ENCODE measurements at places on chromosomes 3 and 15. TPM values are rescaled to one million over a fixed set of nuclear protein-coding genes. Genes with fewer than 3 reads are reported as not detected.

DNA sequence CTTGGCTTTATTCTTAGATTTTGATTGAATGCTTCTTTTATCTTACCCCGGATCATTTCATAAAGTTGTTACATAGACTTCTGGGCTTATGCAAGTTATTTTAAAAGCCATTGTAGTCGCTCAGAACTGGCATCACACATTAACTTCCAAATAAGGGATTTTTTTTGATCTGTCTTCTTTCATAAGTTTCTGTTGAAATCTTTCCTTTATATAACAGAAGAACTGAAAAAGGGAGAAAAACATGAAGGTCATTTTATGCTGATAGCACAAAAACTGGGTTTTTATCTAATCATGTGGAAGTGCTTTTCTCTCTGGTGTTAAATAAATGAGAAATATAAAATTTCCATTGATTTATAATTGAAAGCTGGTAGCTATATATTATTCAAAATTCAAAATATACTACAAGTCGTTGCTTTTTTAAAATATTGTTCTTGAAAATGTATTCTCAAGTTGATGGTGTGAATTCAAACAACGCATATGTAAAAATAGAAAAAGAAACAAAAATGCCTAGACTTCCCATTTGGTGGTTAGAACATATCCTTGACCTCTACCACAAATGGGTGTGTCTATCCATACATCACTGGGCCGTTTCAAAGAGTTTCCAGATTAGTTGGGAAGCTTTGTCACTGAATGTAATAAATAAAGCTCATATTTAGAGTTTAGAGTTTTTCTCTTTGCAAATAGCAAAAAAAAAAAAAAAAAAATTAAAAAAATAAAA is 258.3 kb upstream of the ZPLD1 start:
- DNase-seq = no peak
- H3K4me1 ChIP-seq = peaks cover 37% of the 10 kb centered on the region
- H3K27ac ChIP-seq = no peak overlapping the region
- no peak overlapping the region for H3K4me3 ChIP-seq

- H3K27ac ChIP-seq = no peak overlapping the region
- H3K4me1 ChIP-seq = no peaks in the 10 kb centered on the region
- no peak overlapping the region for H3K4me3 ChIP-seq
- no peaks in the 10 kb centered on the region for H3K36me3 ChIP-seq
Measured at GRCh38 chr3:77660718-77661117, 620.8 kb downstream of the ROBO2 start.

- H3K4me1 ChIP-seq = no peaks in the 10 kb centered on the region
- H3K27ac ChIP-seq = no peak overlapping the region
- no peak for DNase-seq
Measured at GRCh38 chr3:183922421-183922820, 37.7 kb upstream of the PARL start.

- no peak overlapping the region for H3K27ac ChIP-seq
- no peak overlapping the region for H3K4me3 ChIP-seq
- peaks cover 14% of the 10 kb centered on the region for H3K4me1 ChIP-seq
- H3K36me3 ChIP-seq = no peaks in the 10 kb centered on the region
Measured at GRCh38 chr3:179608931-179609720, 4.5 kb downstream of the NDUFB5 start.

- H3K36me3 ChIP-seq = no peaks in the 10 kb centered on the region
- DNase-seq = peak; percentile 30
- no peak overlapping the region for H3K4me3 ChIP-seq
- no peaks in the 10 kb centered on the region for H3K27me3 ChIP-seq
Measured at GRCh38 chr3:186514296-186515002, 29.7 kb downstream of the CRYGS start.

GRCh38 chr3:159763011-159763601 is 225.5 kb upstream of the IL12A start:
- peak overlapping the region; percentile 65 for H3K4me3 ChIP-seq
- DNase-seq = peak; percentile 36
- no peaks in the 10 kb centered on the region for H3K36me3 ChIP-seq
- H3K27ac ChIP-seq = peak overlapping the region; percentile 4
- H3K27me3 ChIP-seq = no peaks in the 10 kb centered on the region
- peaks cover 24% of the 10 kb centered on the region for H3K4me1 ChIP-seq

GRCh38 chr15:75059607-75060006 is 36.2 kb downstream of the PPCDC start:
- no peaks in the 10 kb centered on the region for H3K27me3 ChIP-seq
- DNase-seq = no peak
- no peaks in the 10 kb centered on the region for H3K36me3 ChIP-seq
- no peak overlapping the region for H3K27ac ChIP-seq

DNA sequence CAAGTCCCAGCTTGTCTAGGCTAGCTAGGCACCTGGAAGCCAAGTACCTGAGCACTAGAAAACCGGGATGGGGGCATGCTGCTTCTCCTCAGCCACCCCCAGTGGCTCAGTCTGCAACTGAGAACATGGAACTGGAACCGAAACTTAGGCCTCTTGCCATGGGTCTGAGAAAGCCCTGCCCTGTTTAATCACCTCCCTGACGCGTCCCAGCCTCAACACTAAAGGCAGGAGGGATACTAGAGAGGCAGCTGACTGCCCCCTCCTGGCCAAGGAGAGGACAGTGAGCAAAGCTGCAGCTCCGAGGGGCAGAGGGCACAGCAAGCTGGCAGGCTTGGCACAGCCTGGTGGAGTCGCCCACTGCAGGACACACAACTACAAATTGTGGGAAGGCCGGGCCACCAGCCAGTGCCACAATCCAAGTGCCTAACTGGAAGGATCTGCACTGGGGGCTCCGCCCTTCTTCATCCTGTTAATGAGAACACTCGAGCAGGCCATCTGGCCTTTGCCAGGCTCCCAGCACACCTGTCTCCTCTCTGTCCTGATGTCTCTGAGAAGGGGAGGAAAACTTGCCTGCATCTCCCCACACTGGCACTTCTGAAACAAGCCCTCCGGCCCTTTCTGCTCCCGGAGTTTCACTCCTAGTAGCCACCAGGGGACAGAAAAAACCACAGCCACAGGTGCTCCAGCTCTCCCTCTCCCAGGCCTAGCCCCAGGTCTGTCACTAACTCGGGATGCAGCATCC is 53.7 kb downstream of the BDH1 start:
- no peaks in the 10 kb centered on the region for H3K27me3 ChIP-seq
- DNase-seq = peak; percentile 54
- no peaks in the 10 kb centered on the region for H3K36me3 ChIP-seq
- no peak overlapping the region for H3K27ac ChIP-seq
- H3K4me3 ChIP-seq = no peak overlapping the region

DNA sequence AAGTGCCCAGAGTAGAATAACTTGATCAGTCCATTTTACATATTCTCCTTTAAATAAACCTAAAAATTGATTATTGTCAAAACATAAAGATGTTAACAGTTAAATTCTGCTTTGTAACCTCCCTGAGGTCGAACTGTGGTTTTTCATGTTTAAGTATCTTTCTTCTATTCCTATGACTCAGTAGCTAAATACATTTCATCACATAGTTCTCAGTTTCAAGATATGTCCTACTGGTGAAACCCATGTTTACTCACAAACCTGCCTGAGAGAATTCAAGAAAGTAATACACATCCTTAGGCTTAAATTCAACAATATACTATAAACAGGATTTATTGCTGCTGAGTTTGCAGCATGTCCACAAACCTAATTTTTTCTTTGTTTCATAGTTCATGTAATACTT is 692.9 kb downstream of the ZPLD1 start:
- H3K27ac ChIP-seq = no peak overlapping the region
- H3K4me1 ChIP-seq = no peaks in the 10 kb centered on the region
- H3K36me3 ChIP-seq = no peaks in the 10 kb centered on the region
- no peak for DNase-seq
- no peaks in the 10 kb centered on the region for H3K27me3 ChIP-seq

GRCh38 chr3:102161384-102162006 is 273.3 kb upstream of the ZPLD1 start:
- H3K27ac ChIP-seq = no peak overlapping the region
- no peak for DNase-seq
- no peak overlapping the region for H3K4me3 ChIP-seq
- no peaks in the 10 kb centered on the region for H3K27me3 ChIP-seq
- H3K36me3 ChIP-seq = no peaks in the 10 kb centered on the region

- H3K4me3 ChIP-seq = no peak overlapping the region
- no peak for DNase-seq
- no peak overlapping the region for H3K27ac ChIP-seq
Measured at GRCh38 chr3:178300441-178300959, 235.7 kb upstream of the KCNMB2 start.

GRCh38 chr15:36501063-36501678 is 78.3 kb upstream of the CDIN1 start:
- H3K36me3 ChIP-seq = no peaks in the 10 kb centered on the region
- H3K4me1 ChIP-seq = peaks cover 7% of the 10 kb centered on the region
- no peaks in the 10 kb centered on the region for H3K27me3 ChIP-seq
- no peak overlapping the region for H3K27ac ChIP-seq
- DNase-seq = peak; percentile 31
- H3K4me3 ChIP-seq = no peak overlapping the region

DNA sequence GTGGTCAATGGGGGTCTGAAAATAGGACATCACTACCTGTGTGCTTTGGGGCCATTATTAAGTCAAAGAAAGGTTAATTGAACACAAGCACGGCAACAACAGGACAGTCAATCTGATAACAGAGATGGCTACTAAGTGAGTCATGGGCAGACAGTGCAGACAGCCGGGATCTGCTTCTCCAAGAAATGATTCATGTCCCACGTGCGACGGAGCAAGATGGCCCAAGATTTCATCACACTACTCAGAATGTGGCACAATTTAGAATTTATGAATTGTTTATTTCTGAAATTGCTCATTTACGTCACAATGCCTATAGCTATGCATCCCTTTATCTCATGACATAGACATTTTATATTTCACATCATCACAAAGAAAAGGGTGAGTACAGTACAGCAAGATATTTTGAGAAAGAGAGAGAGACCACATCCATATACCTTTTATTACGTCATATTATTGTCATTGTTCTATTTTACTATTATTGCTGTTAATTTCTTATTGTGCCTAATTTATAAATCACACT is 770.6 kb upstream of the NR2F2 start:
- H3K27ac ChIP-seq = no peak overlapping the region
- H3K4me1 ChIP-seq = no peaks in the 10 kb centered on the region
- H3K4me3 ChIP-seq = no peak overlapping the region
- no peak for DNase-seq
- H3K27me3 ChIP-seq = no peaks in the 10 kb centered on the region

DNA sequence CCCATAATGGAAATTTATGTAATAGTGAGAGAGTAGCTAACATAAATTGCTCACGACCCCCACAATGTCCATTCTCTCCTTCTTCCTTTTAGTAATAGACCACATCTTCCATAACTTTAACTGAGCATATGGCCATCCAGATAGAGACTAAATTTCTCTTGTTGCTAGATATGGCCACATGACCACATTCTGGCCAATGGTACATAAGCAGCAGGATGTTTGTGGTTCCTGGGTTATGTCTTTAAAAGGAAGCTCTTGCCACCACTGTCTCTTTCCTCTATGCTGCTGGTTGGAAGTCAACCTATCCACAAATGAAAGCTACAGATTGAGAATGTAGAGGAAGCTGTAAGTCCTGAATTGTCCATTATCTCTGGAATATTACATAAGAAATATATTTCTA is 59.7 kb upstream of the NPHP3 start:
- DNase-seq = no peak
- no peaks in the 10 kb centered on the region for H3K36me3 ChIP-seq
- H3K27ac ChIP-seq = no peak overlapping the region
- H3K4me3 ChIP-seq = no peak overlapping the region
- no peaks in the 10 kb centered on the region for H3K27me3 ChIP-seq

GRCh38 chr15:61016087-61016486 is 213.0 kb downstream of the RORA start:
- H3K27ac ChIP-seq = no peak overlapping the region
- no peak overlapping the region for H3K4me3 ChIP-seq
- no peak for DNase-seq
- H3K27me3 ChIP-seq = no peaks in the 10 kb centered on the region

GRCh38 chr3:112747624-112748023 is 99.0 kb downstream of the CD200R1L start:
- no peaks in the 10 kb centered on the region for H3K36me3 ChIP-seq
- no peak overlapping the region for H3K4me3 ChIP-seq
- no peak for DNase-seq
- no peaks in the 10 kb centered on the region for H3K27me3 ChIP-seq

DNA sequence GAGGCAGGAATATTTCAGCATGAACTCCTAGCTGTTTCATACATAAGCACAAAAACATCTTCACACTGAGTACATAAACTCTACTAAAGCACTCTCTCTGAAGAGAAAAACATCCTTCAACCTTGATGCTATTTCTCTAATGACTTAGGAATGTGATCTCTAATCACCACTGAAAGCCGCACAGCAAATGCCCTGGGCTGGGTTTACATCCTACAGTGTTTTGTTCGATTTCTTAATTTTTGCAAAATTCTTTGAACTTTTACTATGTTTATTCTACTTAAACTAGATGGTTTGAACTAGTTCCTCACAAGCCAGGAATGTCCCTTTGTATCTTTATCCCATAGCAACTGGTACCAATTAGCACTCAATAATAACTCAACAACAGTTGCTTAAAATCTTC is 130.9 kb upstream of the ABI3BP start:
- H3K27me3 ChIP-seq = no peaks in the 10 kb centered on the region
- H3K4me1 ChIP-seq = no peaks in the 10 kb centered on the region
- H3K4me3 ChIP-seq = no peak overlapping the region
- DNase-seq = no peak
- no peak overlapping the region for H3K27ac ChIP-seq

DNA sequence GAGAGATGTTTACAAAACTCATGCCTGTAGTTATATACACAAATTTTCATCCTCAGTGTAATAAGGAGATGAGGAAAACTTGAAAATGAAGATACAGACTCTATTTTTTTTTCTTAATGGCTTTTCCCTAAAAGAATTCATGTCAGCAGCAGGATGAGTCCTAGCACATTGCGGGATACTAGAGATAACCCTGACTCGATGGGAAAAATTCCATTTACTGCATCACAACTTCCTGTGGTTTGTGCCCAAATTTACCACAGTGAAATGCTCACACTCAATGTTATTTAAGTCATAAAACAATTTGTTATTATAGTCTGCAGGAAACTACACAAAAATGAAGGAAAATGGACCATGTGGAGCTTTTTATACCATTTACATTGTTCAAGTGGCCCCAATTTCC is 581.9 kb upstream of the ZNF717 start:
- H3K36me3 ChIP-seq = no peaks in the 10 kb centered on the region
- DNase-seq = no peak
- H3K27me3 ChIP-seq = no peaks in the 10 kb centered on the region
- H3K27ac ChIP-seq = no peak overlapping the region
- no peaks in the 10 kb centered on the region for H3K4me1 ChIP-seq

DNA sequence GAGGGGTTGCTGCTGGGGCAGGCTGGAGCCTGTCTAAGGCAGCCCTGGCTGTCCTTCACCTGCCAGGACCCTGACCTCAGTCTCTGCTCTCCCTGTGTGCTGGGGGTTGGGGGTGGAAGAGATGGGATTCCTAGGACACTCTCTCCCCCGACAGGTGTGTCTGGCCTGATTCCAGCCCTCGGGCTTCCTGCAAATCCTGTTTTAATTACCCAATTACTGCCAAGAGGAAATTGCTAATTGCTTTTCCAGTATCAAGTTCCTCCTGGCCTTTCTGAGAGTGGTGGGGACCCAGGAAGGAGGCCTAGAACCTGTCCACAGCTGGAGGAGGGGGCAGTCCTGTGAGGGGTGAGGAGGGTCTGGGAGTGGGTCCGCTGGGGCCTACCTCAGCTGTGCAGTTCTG is 15.8 kb downstream of the PLXNA1 start:
- DNase-seq = no peak

GOLGA8T gene
- not detected for total RNA-seq

CASR gene
- total RNA-seq = 8.9 TPM

XCR1 gene
- not detected for total RNA-seq

AHSG gene
- not detected for total RNA-seq

UBAP1L gene
- 4.6 TPM for total RNA-seq

DPPA2 gene
- not detected for total RNA-seq

BFSP2 gene
- not detected for total RNA-seq

TMEM62 gene
- 16.1 TPM for total RNA-seq

ZNF501 gene
- 3.1 TPM for total RNA-seq

HRG gene
- not detected for total RNA-seq
